Fibroblast of skin of left biceps (primary cell): ENCODE measurements at places on chromosomes 13 and 19.

GRCh38 chr13:37601648-37602440 lies 3.3 kb upstream of the POSTN start:
- DNase-seq = no peak

DNA sequence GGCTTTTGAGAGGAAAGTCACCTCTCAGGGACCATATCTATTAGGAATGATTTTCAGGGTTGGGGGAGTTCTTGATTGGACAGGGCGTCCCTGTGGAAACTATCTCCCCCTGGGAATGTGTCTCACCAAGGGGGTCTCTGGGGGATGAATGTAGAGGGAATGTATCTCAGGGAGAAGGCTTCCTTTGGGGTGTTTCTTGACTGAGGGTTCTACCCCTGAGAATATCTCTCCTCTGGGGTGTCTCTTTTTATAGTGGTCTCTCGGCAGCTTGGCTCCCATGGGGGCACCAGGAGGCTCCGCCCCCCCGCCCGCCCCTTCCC lies 1.0 kb downstream of the RTBDN start:
- no peak for DNase-seq

- DNase-seq = no peak
Observed at GRCh38 chr13:97780486-97780885, 173.0 kb upstream of the IPO5 start.

DNA sequence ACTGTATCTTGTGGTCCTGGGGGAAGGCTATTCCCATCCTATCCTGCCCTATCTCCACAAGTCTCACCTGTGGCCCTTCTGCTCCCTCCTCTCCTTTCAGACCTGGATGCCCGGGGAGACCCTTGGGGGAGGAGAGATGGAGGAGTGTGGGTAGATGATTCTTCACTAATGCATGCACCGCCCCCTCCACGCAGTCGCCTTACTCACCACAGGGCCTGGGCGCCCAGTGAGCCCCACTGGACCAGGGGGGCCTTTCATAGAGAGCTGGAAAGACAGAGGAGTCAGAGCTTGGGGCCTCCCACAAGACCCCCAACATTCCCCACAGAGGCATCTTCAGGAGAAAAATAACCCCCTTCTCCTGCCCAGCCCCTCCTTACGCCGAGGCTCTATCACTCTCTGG lies 14.3 kb downstream of the COL5A3 start:
- no peak for DNase-seq

GRCh38 chr13:40780822-40781401 lies 8.5 kb upstream of the SLC25A15 start:
- no peak for DNase-seq

DNA sequence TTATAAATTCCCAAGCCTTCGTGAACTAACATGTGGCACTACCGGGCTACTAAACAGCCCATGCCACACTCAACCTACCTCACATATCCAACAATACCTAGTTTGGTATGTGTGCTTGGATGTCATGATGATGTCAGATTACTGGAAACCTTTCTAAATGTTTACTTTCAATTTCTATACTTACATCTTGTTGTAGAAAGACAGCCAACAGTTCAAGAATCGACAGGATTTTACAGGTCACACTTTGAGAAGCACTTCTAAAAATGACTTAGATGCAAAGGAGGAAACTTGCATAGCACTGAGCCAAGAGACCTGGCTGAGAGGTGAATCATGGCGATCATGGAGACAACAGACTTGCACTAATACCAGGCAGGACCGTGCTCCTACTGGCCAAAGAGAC lies 209.9 kb downstream of the COL4A1 start:
- DNase-seq = no peak

- no peak for DNase-seq
Observed at GRCh38 chr19:55661826-55662225, 7.0 kb downstream of the U2AF2 start.

- no peak for DNase-seq
Observed at GRCh38 chr19:10718205-10719196, 622 bp downstream of the DNM2 start.

- DNase-seq = no peak
Observed at GRCh38 chr13:52002361-52002760, 8.9 kb downstream of the ATP7B start.

DNA sequence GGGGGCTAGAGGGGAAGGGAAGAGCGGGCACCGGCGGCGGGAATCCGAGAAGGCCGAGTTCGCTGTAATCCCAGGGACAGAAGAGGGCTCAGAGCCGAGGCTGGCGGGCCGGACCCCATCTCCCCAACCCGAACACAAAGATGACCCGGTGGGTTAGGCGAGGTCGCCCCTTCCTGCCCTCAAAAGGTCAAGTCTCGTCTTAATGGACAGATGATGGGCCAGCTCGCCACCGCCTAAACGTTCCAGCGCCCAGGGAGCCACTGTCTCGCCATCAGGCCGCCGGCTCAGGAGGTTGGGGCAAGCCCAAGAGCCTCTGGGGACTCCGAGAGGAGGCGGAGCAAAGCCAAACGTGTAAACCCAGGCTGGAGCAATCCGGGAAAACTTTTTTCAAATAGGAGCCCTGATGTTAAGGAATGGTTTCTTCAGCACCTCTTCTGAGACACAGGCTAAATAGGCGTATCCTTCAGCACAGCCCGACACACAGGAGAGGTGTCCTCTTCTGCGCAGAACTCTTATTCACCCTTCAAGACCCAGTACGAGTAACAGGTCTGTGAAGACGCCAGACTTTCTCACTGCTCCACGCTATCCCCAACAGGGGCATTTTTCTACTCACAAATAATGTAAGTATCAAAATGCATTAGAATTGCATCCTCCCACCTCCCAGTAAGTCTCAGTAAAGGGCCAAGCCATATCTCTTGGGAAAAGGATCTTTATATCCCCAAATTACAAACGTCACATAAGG lies 6.3 kb upstream of the POU4F1 start:
- no peak for DNase-seq

GRCh38 chr13:112456138-112457056 lies 80.2 kb downstream of the SPACA7 start:
- no peak for DNase-seq

DNA sequence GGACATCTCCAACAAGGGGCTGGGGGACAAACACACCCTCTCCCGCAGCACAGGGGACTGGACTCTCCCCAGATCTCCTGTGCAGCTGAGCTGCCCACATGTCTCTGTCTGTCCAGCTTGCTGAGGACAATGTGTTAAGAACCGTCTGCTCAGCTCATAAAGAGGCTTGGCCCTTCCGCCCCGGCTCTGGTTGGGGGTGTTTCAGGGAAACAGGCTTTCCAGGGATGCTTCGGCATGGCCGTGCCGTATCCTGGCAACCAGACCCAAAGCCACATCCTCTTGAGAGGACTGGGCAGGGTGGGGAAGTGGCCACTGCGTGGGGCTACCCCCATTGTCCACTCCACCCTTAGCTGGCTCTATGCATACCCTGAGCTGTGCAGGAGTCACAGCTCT lies 41.1 kb upstream of the CHST8 start:
- no peak for DNase-seq

- DNase-seq = no peak
Observed at GRCh38 chr13:100707818-100708740, 33.5 kb upstream of the TMTC4 start.

GRCh38 chr19:13996928-13997630 lies 9.0 kb downstream of the RFX1 start:
- no peak for DNase-seq

DNA sequence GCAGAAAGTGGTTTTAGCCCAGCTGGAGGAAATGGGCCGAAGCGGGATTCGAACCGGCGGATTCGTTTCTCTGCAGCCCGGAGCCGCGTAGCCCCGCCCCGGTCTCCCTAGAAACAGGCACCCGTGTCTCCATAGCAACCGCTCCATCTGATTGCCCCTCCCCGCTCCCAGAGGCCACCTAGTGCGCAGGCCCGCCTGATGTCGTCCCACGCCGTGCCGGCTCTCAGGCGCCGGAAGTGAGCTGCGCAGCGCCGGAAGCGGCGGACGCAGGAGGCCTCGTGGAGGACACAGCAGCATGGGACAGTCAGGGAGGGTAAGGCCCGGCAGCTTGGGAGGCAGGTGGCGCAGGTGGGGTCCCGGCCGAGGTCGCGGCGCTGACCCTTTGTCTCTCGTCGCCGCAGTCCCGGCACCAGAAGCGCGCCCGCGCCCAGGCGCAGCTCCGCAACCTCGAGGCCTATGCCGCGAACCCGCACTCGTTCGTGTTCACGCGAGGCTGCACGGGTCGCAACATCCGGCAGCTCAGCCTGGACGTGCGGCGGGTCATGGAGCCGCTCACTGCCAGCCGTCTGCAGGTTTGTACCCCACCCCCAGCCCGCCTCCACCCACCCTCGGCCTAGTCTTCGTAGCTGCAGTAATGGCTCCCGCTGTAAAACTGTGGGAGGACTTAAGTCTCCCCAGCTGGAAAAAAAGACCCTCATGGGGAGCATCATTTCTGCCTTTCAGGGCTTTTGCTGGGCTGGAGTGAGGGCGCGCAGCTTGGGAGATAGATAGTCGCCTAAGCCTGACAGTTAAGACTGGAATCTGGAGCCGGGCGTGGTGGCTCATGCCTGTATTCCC lies at the start of gene PPAN:
Gene PPAN (plus strand): TSS at position 263 of the 837 bp plus-strand sequence. CDS start 33 bp downstream, at position 296.
- peak; percentile 95 for DNase-seq

DNA sequence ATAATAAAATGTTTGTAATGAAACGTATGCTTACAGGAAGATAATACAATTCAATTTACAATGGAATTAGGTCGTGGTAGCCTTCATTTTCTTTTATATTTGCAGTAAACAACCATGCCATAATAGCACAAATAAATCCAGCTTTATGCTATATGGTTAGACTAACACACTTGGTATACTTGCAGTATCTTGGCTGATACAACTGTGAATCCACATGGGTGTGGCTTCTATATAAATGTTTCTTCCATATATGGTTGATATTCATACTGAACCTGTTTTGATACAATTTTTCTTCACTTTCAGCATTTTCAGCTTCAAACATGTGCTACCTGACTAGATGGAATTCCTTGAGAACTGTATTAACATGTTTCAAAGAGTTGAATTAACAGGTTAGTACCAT lies 20.4 kb upstream of the SPRY2 start:
- no peak for DNase-seq

DNA sequence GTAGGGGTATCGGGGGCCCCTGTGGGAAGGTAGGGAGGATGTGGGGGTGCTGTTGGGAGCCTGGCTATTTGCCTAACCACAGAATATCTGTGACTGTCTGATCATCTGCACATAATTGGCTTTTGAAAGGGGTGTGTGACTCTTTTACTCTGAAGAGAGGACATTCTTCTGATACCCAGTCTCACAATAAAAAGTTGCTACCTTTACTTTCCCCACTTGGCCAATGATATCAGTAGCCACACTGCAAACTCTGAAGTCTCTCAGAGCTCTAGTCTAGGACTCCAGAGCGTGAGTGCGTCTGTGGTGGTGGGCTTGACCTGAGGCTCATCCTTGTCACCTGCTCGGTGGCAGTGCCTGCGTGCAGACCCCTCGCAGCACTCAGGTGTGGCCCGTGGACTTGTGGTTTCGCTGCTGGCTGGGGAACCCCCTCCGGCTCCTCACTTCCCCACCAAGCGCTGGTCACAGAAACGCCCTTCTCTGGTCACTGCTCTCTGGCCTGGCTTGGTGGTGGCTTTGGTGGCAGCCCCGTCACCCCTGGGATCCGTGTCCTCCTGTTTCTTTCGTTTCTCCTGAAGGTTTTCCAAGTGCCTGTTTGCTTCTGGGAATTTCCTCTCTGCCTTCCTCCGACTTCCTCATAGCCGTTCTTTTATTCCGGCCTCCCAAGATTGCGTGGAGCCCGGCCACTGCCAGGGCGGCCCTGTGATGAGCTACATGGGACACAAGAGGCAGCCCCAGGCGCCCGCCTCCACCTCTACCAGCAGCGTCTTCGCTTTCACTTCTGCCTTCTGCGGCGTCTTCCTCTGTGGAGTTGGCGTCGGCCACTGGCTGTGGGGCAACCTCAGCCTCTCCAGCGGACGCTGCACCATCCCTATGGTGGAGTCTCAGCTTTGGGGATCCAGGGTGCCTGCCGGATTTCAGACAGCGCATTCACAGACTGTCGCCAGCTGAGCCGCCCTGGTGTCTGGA lies 78.0 kb downstream of the ATP11A start:
- no peak for DNase-seq

DNA sequence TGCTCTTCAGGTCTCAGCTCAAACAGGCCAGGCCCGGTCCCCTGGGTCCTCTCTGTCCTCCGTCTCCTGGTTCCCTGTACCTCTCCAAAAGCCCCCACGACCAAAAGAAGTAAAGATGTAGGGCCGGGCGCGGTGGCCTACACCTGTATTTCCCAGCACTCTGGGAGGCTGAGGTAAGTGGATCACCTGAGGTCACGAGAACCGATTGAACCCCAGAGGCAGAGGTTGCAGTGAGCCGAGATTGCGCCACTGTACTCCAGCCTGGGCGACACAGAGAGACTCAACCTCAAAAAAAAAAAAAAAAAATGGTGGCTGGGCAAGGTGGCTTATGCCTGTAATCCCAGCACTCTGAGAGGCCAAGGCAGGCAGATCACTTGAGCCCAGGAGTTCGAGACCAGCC lies 22.0 kb upstream of the BCL3 start:
- no peak for DNase-seq

- DNase-seq = no peak
Observed at GRCh38 chr13:46496086-46496485, 56.9 kb upstream of the LRCH1 start.

GRCh38 chr13:99653526-99653925 lies 152.3 kb downstream of the TM9SF2 start:
- no peak for DNase-seq

GRCh38 chr19:22144394-22144793 lies 52.4 kb downstream of the ZNF676 start:
- DNase-seq = no peak

GRCh38 chr19:40777937-40778705 lies at the start of gene RAB4B:
RAB4B (plus strand) TSS chr19:40778247; CDS start chr19:40778376, 129 bp downstream.
- peak; percentile 99 for DNase-seq

GRCh38 chr13:112855859-112856258 lies 113.2 kb upstream of the MCF2L start:
- no peak for DNase-seq

GRCh38 chr13:98320561-98321105 lies 143.6 kb upstream of the RNF113B start:
- DNase-seq = no peak

DNA sequence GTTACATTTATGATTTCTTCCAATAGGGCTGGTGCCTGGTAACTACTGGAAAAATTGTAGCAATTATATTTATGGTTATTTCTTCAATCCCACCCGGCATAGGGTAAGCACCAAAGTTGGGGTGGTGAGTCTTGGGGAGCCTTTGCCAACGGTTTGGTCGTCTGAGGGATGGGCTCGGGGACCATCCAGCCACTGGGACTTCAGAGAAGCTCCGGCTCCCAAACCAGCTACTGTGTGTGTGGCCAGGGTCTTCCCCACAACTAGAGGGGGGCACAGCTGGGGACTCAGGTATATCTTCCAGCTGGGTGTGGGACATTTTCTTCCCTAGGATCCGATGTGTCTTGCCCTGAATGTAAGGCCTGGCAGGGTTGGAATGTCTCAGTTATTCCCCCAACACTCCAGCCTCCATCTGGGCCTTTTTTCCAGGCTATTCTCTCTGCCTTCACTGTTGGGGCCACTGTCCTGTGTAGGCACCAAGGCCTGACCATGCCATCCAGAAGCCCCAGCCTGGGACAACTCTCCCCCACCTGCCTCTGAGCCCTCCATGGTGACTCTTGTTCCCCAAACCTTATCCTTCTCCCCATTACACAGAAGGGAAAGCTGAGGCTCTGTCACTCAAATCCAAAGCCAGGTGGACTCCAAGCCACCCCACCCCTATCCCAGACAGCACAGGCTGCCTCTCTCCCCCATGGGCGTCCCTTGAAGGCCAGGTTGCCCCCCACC lies 1.1 kb upstream of the IFI30 start:
- DNase-seq = no peak

GRCh38 chr19:7382694-7383093 lies 34.0 kb downstream of the ARHGEF18 start:
- DNase-seq = no peak

GRCh38 chr13:90868321-90868920 lies 479.1 kb upstream of the MIR17HG start:
- DNase-seq = no peak
